ENCODE measurements at places on chromosomes 11 and 22.

DNA sequence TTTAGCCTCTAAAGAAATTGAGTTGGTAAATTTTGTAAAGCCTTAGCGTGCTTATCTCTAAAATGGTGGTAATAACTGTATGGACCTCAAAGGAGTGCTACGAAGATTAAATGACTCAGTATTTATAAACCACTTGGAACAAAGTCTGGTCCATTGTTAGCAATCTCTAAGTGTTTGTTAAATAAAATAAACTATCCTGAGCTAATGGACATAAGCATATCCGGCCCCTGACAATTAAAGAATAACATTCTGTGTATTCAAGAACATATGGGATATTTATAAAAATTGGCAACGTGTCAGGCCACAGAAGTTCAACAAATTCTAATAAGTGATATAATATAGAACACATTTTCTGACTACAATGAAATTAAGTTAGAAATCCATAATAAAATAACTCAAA lies 71.0 kb downstream of the MYEOV start:
- no peak for DNase-seq

- DNase-seq: no peak
Observed at GRCh38 chr11:8368772-8369171, 105.1 kb upstream of the LMO1 start.

GRCh38 chr11:99534812-99535211 lies 514.1 kb downstream of the CNTN5 start:
- DNase-seq: no peak

GRCh38 chr11:115530752-115531151 lies 26.5 kb upstream of the CADM1 start:
- no peak for DNase-seq

- DNase-seq: no peak
Observed at GRCh38 chr22:22155146-22155545, 89.4 kb upstream of the VPREB1 start.

Data from GM03348 (cell line).